ENCODE measurements at places on chromosomes 3 and 15. TPM values are rescaled to one million over a fixed set of nuclear protein-coding genes. Genes with fewer than 3 reads are reported as not detected.

DNA sequence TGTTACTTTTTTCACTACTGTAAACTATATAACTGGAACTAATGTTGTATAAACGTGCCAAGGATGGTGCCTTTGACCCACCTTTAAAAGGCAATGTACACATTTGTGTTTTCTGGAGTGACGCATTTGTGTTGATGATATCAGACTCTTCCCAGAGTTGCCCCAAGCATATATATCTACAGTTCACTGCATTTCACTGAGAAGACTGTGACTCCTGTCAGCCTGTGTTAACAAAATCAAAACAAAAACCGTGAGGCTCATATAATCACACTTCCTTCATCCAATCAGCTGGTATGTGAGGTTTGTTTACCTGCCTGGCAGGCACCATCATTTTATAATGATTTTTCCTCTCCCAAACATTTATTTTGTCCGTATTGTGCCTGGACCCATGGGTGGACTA is 117.6 kb upstream of the ROBO1 start:
- DNase-seq = no peak

GRCh38 chr15:63018639-63019038 is 23.9 kb upstream of the TPM1 start:
- DNase-seq = no peak

- DNase-seq = no peak
Observed at GRCh38 chr3:53577506-53577905, 83.1 kb downstream of the CACNA1D start.

DNA sequence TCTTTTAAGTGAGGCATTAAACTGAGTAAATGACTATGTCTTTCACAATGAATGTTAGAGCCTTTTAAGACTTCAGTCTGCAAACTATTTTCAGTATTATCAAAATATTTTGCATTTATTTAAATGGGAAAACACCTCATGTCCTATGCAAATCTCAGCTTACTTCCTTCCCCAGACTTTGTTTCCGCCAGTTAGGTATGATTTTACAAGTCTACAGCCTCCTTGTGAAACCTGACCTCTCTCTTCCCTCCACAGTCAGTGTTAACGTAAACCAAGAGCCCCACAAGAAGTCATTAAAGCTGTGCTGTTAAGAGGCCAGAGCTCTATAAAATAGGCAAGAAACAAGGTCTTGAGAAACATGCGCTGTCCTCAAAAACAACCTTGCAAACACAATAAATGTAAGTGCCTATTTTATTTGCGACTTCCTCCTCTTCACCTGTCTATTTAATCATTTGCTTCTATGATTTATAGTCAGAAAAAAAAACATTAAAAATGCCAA is 48.3 kb downstream of the PRTG start:
- no peak for DNase-seq

Gene MINAR1
- total RNA-seq = 1.4 TPM

GRCh38 chr3:81764665-81765064 is 3.2 kb upstream of the GBE1 start:
- DNase-seq = no peak

- DNase-seq = no peak
Observed at GRCh38 chr15:75651810-75652543, 4.3 kb downstream of the SNX33 start.

GRCh38 chr3:183283886-183284285 is 30.8 kb downstream of the B3GNT5 start:
- no peak for DNase-seq

Gene NEK10
- total RNA-seq = 3.5 TPM

GRCh38 chr3:57446318-57446841 is 97.8 kb downstream of the DNAH12 start:
- DNase-seq = no peak

DNA sequence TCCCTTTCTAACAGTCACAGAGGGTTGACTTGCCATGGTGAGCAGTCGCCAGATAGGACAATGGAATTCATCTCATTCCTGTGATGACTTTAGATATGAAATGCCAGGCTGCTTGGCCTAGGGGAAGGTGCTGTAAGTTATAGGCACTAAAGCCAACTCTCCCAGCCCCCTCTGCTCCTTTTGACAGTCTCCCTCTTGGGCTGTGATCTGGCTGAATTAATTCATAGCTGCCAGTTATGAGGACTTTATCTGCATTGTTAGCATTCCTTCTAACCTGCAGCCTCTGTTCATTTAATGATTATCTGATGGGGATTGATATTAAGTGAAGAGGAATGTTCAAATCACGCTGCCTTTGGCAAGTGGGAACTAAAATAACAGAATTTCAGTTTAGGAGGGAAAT is 427.1 kb upstream of the RASGRP1 start:
- no peak for DNase-seq

Gene NAALADL2
- 19.0 TPM for total RNA-seq

DNA sequence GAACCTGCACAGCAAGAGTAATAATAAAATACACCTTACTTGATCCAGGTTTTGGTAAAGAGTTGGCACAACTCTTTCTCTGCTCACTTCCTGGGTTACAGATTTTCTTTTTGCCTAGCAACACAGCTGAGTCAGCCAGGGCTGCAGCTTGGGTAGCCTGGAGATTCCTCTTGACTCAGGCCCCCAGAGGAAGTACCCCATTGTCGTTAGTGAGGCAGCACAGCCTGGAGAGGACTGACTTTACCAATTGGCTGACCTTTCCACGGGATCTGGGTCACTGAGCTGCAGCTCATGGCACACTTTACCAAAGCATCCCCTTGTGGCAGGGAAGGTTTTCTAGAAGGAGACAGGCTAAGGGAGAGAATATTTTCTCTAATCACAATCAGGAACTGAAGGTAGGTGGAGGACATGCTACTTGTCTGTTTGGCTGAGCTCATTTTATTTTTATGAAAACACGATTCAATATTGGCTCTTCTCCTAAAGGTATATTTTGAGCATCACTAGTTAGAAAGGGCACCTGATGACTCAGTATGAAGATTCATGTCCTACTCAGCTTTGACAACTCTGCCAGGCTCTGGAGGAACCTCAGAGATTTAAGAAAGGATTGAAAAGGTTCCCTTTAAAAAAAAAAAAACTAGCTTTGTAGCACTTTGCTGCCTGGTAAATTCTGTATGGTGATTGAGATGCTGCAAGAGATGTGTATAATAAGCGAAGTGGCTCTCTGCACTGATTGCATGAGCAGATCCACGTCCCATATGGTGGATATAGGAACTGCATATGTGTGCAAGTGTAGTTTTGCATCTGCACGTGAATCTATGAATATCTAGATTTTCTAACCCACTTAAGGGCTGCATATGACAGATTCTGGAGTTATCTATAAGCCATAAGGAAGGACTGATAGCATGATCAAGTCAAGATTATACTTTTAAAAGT is 124.8 kb downstream of the CHDH start:
- DNase-seq = no peak

DNA sequence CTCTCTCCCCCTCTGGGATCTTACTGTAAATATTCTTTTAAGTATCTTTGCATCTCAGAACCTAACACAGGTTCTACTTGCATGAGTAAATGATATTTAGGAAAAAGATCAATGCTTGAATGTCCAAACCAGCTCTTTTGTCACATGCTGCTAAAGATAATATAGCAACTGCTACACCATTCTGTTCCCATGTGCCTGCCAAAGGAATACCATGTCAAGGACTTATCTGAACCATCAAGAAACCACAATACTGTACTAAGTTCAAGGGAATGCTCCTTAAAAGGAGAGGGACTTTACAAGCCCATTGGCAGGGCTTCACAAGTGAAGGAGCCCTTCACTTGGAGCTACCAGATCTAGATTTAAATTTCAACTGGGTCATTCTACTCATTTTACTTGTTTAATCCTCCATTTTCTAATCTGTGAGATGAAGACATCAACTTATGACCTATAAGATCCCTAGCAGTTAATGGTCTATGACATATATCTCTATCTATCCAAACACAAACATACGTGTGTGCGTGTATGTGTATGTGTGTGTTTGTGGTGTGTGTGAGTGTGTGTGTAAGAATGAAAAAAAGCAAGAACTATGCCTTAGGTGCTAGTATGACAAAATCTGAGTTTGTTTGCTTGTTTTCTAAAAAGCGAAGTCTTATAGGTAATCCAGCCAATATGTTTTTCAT is 13.0 kb upstream of the SEC62 start:
- no peak for DNase-seq

DNA sequence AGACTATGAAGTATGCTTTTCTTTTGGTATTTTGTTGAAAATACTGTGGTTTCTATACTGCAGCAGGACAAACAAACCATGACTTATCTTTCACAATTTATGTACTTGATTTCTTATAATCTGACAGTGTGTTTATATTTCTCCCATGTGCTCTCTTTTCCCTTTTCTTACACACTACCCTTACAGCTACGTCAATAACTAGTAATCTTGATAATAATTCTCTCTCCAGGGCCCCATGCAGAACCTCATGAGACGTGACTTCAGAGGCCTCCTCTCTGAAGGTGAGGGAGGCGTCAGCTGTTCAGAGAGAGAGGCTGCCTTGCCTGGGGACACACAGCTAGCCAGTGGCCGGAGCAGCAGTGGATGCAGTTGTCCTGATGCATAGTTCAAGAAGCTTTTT is 35.9 kb downstream of the KY start:
- DNase-seq = no peak

DNA sequence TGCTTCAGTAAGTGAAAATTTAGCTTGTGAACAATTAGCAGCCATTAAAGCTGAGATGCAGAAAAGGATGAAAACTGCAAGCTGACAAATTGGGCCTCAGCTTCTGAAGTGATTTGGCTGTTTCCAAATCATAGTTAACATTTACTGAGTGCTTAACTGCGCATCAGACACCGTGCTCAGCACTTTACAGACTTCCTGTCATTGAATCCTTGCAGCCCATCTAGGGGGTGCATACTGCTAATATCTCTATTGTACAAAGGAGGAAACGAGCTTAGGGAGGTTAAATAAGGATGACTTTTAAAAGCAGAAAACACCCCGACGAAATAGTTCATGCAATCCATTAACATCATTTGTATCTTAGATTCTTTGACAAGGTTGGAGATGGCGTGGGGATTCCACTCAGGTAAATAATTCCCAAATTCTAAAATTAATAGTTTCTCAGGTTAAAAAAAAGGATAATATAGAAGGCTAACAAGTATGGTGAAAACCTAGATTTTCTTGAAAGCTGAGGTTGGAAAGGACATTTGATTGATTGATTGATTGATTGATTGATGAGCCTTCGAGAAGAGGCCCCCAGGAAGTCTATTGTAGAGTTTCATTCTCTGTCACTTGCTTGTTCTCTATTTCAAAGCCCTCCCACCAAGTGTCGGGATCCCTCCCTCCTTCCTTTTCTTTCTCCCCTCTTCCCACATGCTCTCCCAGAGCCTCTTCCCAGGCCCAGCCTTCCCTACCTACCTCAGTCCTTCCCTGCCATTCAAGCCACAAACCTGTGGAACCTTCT is 23.5 kb upstream of the EPHB3 start:
- DNase-seq = no peak

Gene CPB1
- total RNA-seq = 7.3 TPM

- DNase-seq = no peak
Observed at GRCh38 chr3:14230729-14231128, 52.1 kb downstream of the LSM3 start.

GRCh38 chr15:99279827-99280226 is 28.5 kb downstream of the LRRC28 start:
- no peak for DNase-seq

DNA sequence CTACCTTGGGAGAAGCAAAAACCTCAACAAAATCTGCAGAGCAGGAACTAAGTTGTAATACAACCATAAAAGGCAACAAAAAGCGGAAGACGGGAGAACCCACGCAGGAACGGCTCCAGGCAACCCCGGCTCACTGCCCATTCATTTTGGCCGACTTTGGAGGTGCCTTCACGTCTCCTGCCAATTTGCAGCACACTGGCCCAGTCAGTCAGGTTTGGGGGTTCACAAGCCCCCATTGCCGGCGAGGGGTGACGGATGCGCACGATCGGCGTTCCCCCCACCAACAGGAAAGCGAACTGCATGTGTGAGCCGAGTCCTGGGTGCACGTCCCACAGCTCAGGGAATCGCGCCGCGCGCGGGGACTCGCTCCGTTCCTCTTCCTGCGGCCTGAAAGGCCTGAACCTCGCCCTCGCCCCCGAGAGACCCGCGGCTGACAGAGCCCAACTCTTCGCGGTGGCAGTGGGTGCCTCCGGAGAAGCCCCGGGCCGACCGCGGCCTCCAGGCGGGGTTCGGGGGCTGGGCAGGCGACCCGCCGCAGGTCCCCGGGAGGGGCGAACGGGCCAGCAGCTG is 463 bp downstream of the TERC start:
- DNase-seq = peak; percentile 87

Gene ETV5
- total RNA-seq = 34.0 TPM

GRCh38 chr3:99923873-99924272 is 106.2 kb downstream of the CMSS1 start:
- DNase-seq = no peak

Gene SLC6A20
- 0.15 TPM for total RNA-seq

DNA sequence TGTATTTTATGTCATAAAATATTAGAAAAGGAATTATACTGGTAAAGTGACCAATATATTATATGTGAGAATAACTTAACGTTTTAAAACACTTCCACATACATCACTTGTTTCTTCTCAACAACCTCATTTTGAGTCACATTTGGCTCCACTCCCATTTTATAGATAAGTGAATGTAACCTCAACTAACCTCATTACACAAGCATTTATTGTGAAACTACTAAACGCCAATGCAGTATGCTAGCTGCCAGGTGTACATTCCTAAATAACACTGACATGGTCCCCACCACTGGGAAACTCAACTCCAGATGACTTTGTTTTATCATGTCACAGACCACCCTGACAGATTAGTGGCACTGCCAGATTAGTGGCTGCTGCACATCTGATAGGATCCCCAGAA is 249.7 kb upstream of the CNTN4 start:
- no peak for DNase-seq

DNA sequence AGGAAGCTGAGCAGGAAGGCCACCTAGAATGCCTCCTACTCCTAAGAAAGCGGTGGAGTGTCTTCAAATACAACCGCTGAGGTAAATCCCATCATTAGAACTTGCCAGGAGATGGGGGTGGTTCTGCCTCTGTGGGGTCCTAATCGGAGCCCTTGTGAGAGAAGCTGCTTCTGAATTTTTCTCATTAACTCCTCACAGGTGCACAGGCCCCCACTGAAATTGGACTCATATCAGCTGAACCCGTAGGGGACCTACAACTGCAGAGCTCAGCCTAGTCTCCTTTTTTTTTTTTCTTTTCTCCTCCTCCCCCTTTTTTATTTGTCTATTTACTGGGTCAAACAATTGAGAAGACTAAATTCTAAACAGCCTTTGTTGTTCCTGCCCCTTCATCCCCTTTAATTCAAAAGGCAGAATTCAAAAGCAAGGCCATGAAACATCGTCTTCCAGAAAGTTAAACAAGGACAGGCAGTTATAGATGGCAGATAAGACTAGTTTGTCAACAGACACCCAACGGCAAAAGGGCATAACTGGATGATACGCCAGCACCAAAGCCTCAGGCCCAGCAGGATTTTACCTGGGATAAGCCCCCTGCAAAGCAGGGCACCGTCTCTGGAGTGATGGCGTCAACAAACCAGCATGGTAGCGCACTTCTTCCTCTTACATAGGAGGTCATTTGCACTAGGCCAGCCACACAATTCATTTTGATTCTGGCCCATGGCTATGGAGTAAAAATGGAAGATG is 213.7 kb upstream of the HES1 start:
- DNase-seq = no peak

Gene ST3GAL6
- total RNA-seq = 12.2 TPM

Gene C3orf85
- not detected for total RNA-seq

- no peak for DNase-seq
Observed at GRCh38 chr3:153285982-153286381, 124.0 kb downstream of the RAP2B start.

Gene TERC
- not detected for total RNA-seq

All from aorta (tissue), 5 donors.